ENCODE measurements at places on chromosomes 5 and 9.

DNA sequence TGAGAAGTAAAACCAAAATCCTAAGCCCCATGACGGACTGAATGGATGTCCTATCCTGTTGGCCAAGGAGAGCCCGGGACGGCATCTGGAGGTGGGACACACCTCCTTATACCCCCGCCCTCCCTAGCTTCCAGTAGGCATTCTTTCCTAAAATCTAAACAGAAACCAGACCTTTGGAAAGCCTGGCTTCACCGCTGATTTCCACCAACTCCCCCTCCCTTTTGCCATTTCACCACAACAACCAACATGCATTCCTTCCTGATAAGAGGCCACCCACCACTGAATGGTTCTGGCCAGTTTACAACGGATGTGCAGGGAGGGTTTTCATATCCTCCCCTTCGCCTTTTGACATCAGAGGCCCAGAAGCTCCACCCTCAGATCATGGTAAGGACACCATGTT is 9.2 kb upstream of the RARS1 start:
- DNase-seq, result no peak

GRCh38 chr5:175479125-175479881 is 943 bp downstream of the SFXN1 start:
- no peak for DNase-seq

DNA sequence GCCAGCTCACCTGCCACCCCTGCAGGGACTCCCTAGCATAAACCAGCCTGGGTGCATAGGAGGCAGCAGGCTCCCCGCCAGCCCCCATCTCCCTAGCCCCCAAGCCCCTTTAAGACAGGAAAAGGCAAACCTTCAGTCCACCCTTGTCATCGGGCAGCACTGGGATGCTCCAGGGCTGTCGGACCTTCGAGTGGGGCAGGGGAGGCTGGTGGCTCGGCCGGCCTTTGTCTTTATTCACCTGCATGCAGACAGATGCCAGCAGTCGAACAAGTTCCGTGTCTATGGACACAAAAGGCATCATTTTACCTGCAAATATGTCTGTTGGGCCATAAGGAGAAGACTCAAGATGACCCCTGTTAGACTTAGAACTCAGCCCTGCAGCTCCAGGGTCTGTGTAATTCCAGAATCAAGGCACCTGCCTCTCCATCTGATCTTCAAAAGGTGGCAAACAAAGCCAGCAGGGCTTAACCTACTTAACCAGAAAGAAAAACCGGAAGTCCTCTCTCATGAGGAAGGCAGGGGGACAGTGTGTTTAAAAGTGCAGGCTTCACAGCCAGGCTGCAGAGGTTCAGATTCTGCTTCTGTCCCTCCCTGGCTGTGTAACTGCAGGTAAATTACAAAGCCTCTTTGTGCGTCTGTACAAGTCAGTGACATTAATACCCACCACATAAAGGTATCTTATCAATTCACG is 16.2 kb downstream of the ANKS6 start:
- DNase-seq, result no peak

DNA sequence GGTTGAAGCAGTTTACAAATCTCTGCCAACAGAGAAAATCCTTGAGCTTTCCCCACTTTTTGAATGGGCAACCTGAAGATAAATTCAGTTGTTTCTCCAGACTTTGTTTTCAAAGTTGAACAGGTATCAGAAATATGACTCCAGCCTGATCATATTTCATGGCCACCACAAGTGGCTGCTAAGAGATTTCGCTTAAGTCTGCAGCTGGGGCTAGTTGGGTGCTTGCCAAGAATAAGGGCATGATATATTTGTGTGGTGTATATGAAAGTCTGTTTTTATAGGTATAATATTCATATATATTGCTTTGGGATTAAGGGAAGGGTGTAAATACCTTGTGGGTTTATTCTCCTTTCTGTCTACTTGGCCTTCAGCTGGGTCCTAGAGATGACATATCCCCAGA is 168.4 kb upstream of the GDNF start:
- DNase-seq, result no peak

- no peak for DNase-seq
These were observed 238.3 kb downstream of the EBF1 start for GRCh38 chr5:158861366-158861765.

DNA sequence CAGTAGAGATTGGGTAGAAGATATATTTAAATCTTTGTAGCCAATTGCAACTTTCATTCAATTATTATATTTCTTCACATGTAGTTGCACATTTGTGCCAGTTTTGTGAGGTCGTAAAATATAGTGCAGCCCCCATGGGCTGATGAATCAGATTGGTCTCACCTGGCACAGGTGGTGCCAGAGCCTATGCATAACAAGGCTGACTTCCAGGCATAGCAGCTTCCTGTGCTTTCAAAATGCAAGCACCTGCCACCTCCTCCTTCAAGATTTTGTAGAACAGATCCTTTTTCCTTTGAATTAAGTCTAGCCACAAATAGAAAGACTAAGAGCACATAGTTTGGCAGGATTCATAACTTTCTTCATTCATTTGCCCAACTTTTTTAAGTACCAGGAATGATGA is 87.1 kb downstream of the STARD4 start:
- DNase-seq, result no peak

DNA sequence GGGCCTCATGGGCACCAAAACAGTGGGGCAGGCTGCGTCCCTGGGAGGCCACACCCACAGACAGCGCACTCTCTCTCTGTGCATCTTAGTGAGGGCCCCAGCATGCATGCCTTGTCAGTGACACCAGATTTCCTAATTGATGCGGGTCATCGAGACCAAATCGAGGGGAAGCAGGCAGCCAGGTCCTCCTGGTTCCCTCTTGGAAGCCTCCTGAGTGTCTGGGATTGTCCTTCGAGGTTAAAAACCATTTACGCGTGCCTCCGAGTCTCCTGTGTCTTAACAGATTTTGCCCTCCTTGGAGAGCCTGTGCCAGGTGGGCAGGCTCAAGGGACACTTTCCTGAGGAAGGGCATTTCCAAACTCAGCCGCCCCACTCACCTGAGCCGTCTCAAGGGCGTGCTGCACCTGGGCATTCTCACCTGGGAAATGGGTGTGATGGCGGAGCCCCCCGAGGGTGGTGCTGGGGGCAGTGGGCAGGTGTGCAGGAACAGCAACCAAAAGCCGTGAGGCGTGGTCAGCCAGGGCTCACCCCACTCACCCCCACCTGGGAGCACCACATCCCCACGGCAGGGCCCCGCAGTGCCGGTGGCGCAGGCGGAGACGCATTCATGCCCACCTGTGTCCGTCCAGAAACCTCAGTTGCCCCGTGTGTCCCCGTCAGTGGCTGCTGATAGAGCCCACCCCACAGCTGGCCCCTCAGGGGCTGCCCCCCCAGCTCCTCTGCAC is 2.7 kb downstream of the SLC6A19 start:
- DNase-seq, result no peak

DNA sequence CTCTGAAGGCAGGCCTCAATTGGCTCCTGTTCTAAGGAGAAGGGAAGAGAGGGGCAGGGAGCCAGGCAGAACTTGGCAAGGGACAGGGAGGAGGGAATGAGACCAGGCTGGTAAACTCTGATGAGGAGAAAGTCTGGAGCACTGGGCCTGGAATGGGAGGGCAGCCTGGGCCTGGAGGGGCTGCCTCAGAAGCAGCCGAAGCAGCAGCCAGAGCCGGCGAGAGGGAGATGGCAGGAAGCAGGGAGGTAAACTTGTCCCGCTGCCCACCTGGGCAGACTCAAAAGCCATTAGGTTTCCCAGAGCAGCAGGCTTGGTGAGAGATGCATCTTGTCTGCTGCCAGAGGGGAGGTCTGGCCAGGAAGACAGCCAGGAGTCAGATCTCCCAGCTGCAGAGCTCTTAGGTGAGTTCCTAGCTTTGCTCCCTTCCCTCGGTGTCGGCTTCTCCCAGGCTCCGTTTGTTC is 37.0 kb upstream of the CRB2 start:
- DNase-seq, result no peak

GRCh38 chr5:26579712-26580111 is 458.7 kb downstream of the CDH9 start:
- no peak for DNase-seq

DNA sequence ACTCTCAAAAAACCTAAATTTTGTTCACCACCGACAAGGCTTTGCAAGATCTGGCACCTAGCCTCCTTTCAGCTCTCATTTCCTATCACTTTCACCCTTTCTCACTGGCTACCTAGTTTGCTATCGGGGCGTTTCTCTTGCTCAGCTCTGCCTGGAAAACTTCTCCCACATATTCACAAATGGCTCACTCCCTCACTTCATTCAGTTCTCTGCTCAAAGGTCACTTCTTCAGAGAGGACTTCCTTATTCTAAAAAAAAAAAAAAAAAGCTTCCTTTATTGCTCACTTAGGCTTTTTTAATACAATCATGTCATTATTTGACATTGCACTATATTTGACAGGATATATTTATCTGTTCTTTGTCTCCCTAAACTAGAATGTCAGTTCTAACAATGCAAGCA is 2.1 kb upstream of the SLC25A46 start:
- DNase-seq, result no peak

- DNase-seq, result no peak
These were observed 95.9 kb downstream of the CDH9 start for GRCh38 chr5:26942481-26942880.

- DNase-seq, result no peak
These were observed 534 bp downstream of the SRFBP1 start for GRCh38 chr5:121962347-121962670.

- no peak for DNase-seq
These were observed 182.8 kb upstream of the SLC27A6 start for GRCh38 chr5:128782446-128782845.

DNA sequence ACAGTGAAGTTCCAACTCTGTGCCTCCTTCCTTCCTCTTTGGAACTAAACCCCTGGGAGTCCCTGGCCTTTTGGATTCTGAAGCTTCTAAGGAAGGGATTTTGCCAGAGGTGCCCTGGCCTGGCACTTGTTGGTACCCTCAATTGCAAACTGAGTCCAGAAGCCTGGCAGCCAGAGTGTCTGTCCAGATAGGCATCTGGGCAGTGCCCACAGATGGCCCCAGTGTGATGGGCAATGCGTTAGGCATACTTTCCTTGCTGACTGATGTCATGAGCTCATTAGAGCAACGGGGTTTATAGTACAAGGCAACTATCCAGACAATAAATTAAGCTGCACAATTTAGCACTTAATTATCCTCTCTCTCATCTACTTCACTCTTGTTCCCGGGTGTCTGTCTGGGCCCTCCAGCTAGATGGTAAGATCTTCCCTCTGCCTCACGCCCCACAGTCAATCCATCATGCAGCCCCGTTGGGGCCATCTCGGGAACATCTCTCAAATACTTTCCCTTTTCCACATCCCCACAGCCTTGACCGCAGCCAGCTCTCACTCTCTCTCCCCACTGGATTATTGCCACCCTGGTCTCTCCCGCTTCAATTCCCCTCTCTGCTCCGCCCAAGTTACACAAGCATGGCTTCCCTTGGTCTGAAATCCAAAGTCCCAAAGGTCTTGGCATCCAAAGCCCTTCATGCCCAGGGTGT is 157.5 kb upstream of the SMIM23 start:
- no peak for DNase-seq

DNA sequence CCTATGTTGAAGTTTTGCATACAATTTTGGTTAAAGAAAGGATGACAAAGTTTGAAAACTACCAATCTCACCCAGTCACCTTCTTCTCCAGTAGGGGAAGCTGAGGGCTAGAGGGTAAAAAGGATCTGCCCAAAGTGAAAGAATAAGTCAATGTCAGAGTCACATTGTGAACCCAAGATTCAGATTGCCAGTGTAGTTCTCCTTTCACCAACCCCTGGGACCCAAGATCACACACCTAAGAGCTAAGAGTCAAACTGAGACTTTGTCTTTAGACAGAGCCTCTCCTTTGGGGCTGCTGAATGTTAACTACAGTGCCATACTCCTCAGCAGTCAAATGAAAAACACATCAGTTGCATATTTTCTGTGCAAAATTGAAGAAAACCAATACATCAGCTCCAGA is 210.6 kb downstream of the ATP10B start:
- no peak for DNase-seq

GRCh38 chr5:141369994-141370848 is at the start of gene PCDHGB3:
Gene PCDHGB3, plus strand, starts transcription at chr5:141370242. Its CDS starts 153 bp downstream, at chr5:141370395.
- no peak for DNase-seq

DNA sequence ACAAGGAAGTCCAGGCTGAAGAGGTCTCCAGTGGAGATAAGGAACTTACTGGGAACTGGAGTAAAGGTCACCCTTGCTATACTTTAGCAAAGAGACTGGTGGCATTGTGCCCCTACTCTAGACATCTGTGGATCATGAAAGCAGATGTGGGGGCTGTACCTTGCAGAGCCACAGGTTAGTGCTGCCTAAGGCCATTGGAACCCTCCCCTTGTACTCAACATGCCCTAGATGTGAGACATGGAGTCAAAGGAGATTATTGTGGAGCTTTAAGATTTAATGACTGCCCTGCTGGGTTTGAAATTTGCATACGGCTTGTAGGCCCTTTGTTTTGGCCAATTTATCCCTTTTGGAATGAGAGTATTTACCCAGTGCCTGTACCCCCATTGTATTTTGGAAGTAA is 397.3 kb upstream of the GRIN3A start:
- DNase-seq, result no peak

DNA sequence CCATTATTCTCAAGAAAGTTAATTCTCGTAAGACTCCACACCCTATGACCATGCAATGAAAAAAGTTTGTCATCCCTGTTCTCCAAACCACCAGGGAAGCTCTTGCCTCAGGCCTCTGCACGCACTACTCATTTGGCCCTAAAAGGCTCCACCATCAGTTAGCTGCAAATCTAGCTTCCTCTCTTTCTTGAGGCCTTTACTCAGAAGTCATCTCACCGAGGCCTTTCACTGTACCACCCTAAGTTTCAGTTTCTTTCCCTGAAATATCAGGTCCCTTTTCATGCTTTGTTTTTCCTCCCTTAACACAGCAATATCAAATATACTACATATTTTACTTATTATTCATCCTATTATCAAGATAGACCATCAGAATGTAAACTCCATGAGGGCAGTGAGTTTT is 39.1 kb downstream of the OXCT1 start:
- DNase-seq, result no peak

DNA sequence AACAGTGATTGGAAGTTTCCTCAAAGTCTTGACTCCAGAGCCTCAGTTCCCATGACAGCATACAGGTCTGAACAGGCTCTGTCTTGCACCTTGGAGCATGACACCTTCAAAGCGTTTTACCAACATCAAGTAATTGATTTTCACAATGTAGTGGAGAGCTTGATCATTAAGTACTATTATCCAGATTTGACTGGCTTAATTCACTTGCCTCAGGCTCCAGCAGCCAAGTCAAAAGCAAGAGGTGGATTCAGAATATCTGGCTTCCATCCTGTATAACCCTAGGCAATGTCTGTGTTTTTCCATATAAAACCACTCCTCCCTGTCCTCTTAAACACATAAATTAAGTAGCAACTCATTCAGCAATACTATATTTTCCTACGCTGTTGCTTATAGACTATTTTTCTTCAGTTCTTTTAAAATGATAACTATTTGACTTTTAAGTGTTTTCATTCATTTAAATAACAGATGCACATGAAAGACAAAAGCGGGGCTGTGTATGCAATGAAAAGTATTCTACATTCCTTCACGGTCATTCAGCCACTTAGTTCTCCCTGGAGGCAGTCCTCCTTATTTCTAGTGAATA is 150.8 kb upstream of the RANBP3L start:
- DNase-seq, result no peak
